Fibroblast of mammary gland (primary cell): ENCODE measurements at places on chromosomes 7 and 10.
A peak's percentile ranks its signal among the peaks of the same experiment; 100 is the strongest.

DNA sequence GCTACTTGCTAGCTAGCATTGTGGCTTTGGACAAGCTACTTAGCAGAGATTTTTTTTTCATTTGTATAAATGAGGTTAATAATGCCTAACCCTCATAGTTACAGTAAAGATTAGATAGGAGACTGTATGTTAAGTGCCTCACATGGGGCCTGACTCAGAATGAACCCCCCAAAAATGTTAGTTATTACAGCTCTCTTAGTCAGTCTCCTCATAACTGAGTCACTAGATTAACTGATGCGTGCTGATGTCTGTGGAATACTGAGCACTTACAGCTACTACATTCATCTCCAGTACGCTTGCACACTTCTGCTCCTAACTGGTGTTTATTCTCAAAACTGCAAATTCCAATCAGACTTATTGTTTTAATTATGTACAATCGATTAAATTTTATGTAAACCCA, 315.3 kb downstream of the SNX13 start:
- peak; percentile 93 for DNase-seq

DNA sequence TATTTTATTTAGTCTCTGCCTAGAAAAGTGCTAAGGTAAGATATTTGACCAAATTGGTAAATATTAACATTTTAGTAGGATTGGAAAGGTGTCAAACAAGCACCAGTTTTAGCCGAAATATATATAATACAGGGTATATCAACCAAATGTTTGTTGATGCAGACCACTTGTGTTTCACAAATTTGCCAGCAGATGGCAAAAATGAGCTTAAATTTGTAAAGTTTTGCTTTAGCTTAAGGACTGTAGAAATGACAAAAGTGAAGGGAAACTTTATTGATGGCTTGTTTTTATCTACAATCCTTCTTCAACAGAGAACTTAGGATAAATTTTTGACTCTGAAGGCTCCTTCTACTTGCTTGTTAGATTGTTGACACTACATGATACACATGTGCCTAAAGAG, 4.8 kb upstream of the POLR1F start:
- peak; percentile 57 for DNase-seq

DNA sequence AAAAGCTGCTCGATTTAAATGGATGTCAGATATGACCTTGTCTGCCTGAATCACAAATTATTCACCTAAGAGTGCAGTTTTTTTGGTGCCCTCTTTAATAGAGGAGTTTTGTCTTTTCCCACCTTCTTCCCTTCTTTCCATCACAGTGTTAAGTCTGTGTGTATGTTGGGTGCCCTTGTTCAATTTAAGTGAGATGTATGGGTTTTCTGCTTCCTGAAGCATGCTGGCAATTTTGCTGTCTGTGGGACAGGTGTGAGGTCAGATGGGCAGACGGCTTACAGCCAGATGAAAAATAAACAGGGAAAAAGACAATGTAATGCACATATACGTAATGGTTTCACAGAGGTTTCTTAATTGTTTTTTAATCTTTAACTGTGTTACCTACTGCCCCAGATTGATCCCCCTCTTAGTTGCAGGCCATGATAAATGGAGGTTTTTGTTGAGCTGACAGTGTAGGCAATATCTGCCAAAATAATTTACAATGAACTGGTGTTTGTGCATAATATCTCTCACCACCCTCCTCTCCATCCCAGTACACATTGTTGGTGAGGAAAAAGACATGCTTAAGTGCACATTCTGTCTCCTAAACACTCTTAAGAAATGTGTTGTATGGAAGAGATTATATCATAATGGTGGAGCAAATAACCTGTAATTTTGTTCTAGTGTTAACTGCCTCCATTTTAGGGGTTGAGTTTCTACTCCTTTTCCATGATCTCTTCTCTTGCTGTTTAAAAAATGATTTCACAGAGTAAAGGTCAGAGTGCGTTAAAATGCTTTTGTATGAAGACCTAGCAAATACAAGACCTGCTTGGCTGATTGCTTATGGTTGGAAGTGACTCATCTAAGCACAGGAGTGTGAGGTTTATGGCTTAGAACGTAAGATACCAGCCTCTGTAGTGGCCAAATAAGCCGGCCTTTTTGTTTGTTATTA, 123.9 kb downstream of the LRRC4 start:
- peak; percentile 72 for DNase-seq

DNA sequence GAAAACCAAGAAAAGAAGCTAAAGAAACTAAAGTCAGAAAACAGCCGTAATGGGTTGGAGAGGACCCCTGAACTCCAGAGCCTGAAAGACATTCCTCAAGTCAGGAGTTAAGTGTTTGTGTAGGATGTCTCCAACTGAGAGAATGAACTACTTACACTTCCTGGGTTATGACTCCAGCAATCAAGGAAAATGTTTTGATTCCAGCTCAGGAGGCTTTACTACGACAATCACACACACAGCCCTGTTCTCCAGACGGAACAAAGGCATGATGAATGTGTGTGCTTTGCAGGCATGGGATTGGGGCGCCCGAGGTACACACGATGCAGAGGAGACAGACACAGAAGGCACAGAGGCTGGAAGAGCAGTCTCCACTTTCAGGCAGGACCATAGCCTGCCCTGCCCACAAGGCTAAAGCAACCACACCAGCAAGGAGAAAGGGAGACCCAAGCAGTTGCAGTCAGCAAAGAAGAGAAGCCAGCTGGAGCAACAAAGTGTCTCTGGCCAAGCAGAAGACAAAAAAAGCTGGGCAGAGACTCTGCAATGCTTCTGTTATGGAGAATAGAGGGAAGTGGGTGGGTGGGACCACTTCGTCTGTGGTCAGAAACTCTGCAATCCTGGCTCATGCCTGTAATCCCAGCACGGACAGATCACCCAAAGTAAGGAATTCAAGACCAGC, 89.1 kb downstream of the GRB10 start:
- DNase-seq = no peak

GRCh38 chr10:15453926-15454325, 82.8 kb upstream of the FAM171A1 start:
- no peak for DNase-seq

GRCh38 chr7:130940907-130941306, 206.9 kb upstream of the KLF14 start:
- no peak for DNase-seq

DNA sequence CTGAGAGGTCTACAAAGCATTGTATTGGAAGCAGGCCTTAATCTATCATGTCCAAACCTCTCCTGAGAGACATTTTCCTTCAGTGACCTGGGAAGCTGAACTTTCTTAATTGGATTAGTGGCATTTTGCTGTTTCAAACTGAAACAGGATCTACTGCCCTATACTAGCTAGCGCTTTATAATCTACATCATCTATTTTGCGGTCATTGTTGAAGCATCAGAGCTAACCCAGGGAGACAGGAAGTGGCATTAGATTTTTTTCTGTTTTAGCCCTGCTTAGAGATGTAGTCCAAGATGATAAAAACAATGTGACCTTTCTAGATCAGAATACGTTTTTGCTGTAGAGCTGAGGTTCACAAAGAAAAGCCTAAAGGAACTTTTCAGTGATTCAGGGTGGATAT, 147.4 kb upstream of the AGR3 start:
- no peak for DNase-seq

- DNase-seq = no peak
These were observed 126.1 kb downstream of the CNTNAP2 start for GRCh38 chr7:146242661-146243060.

DNA sequence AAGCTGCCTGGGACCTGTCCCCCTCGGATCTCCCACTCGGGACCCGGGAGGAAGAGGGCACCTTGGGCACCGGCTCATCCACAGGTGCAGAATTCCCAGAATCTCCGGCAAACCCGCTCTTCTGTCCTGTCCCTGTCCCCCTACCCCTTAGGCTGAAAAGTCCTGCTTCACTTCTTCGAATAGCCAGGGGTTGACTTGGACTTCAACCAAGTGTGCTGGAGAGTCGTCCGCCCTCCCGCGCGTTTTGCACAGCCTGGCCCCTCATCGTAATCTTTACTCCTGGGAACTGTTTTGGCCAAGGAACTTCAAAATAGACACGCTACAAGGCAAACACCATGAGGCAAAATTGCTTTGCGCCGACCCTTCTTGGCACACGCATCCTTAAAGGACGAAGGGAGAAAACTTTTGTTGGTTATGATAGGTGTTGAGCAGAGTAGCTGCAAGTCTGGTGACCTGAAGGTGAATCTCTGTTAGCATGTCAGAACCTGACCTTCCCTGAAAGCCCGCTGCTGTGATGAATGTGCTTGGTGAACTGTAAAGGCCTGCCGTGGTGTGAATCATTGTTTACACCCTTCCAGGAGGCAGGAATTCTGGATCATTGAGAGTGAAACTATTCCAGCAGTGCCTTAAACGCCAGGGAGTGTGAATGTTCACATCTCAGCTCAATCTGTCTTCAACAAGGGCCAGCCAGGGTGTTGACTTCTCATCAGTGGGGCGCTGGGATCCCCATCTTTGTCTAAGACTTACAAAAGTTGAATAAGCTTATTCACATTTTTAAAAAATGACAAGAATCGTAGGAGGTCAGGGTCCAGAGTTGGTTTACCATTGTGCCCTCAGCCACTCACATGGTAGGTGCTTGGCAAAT, 589 bp upstream of the RAPGEF5 start:
- DNase-seq = peak; percentile 18

GRCh38 chr7:137213744-137214143, 129.8 kb downstream of the PTN start:
- DNase-seq = no peak

- no peak for DNase-seq
These were observed 1.2 kb downstream of the STRIP2 start for GRCh38 chr7:129435414-129435829.
